HS-27A (cell line): ENCODE measurements at places on chromosomes 7 and 10.

GRCh38 chr7:44775383-44776107, 20.9 kb upstream of the PPIA start:
- DNase-seq, result no peak

DNA sequence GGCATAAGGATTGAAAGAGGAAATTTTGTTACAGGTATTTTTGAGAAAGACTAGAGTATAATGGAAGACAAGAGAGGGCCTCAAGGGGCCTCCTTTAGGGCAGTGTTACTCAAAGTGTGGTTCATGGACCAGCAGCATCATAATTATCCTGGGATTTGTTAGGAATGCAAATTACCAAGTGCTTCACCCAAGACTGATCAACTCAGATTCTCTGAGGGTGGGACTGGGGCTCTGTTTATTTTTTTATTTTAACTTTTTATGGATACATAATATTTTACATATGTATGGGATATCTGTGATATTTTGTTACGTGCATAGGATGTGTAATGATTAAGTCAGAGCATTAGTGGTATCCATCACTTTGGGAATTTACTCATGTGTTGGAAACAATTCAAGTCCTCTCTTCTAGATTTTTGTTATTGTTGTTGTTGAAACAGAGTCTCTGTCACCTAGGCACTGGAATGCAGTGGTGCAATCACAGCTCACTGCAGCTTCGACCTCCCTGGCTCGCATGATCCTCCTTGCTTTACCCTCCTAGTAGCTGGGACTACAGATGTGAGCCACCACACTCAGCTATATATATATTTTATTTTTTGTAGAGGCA, 2.2 kb upstream of the KCTD7 start:
- DNase-seq, result no peak

DNA sequence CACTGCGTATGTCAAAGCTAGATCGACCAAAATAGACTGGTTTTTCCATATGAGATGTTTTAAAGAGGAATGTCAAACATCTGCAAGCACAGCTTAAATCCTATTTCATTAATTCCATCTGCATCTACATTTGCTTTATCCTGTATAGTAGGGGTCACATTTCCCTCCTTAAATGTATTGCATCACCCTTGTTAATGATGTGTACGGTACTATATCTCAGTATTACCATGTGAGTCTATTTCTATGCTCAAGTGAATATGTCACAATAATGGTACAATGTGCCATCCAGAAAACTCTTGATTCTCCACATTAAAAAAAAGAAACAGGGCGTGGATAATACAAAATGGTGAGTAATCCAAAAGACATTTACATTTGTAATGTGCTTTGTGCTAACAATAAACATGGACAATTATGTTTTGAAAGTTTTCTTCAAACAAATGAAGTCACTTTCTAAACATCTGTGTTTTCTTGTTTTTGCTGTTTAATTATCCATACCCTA, 56.6 kb downstream of the TWIST1 start:
- no peak for DNase-seq

DNA sequence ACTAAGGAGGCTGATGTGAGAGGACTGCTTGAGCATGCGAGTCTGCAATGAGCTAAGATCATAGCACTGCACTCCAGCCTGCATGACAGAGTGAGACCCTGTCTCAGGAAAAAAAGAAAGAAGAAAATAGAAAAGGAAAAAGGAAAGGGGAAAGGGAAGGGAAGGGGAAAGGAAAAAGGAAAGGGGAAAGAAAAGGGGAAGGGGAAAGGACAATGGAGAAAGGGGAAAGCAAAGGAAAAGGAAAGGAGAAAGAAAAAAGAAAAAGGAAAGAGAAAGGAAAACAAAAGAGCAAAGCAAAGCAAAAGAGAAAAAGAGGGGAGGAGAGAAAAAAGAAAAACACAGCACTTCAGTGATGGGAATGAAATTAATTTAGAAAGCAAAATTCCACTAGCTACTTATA, 179.3 kb downstream of the SRPK2 start:
- DNase-seq, result no peak

DNA sequence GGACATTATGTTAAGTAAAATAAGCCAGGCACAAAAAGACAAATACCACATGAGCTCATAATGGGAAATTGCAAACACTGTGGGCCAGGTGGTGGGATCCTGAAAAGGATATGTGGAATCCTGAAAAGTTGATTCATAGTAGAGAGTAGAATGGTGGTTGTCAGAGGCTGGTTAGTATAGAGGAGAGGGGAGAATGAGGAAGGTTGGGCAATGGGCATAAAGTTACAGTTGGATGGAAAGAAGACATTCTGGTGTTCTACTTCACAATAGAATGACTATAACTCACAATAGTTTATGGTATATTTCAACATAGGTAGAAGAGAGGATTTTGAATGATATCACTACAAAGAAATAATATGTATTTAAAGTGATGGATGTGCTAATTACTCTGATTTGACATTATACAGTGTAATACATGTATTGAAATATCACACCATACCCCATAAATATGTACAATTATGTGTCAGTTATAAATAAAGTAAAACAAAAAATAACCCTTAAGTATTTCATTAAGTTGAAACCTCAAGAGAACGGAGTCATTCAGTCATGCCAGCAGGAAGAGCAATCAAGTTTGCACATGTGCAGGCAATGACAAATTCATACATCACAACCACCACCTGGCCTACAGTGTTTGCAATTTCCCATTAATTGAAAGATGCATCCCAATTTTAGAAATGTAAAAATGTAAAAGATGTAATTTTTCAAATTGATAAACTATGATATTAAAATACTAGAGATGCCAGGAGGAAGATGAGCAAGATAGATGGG, 156.7 kb downstream of the MAGI2 start:
- no peak for DNase-seq

- DNase-seq, result no peak
Measured at GRCh38 chr7:47881256-47881655, 67.0 kb downstream of the PKD1L1 start.

GRCh38 chr7:30475580-30475979, 3.0 kb downstream of the NOD1 start:
- DNase-seq, result no peak

- DNase-seq, result no peak
Measured at GRCh38 chr7:20083781-20084180, 133.4 kb downstream of the MACC1 start.

GRCh38 chr7:131068604-131069021, 259.1 kb upstream of the MKLN1 start:
- DNase-seq, result no peak
